AG04449 (cell line): ENCODE measurements at places on chromosomes 4 and X.

- DNase-seq, result no peak
Observed at GRCh38 chrX:129818123-129818522, 25.6 kb downstream of the ZDHHC9 start.

DNA sequence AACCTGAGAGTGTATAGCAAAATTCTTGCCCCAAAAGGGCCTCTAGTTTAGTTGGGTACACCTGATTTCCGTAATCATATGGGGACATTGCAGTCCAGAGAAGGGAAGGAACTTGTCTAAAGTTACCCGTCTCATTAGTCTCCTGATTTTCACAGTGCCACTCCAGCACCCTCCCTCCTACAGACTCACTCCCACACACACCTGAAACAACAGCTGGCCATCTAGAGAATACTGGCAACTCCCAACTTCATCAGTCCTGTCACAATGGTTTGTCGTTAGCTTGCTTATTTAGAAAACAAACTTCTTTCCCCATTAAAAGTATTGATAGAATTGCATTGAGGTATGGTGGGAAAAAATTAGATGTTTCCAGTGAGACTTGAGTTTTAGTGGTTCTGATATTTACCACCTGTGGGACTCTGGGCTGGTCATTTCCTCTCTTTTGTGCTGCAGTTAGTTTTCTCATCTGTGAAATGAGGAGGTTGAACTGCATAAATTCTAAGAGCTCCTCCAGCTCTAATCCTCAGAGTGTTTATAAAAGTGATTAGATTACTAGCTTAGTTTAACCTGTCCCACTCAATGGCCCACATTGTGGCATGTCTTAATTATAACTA lies 1.7 kb downstream of the IL13RA1 start:
- DNase-seq, result no peak

- DNase-seq, result no peak
Observed at GRCh38 chrX:15151267-15152186, 118.4 kb downstream of the ASB9 start.

GRCh38 chr4:30828264-30828926 lies 108.2 kb downstream of the PCDH7 start:
- DNase-seq, result peak; percentile 16

DNA sequence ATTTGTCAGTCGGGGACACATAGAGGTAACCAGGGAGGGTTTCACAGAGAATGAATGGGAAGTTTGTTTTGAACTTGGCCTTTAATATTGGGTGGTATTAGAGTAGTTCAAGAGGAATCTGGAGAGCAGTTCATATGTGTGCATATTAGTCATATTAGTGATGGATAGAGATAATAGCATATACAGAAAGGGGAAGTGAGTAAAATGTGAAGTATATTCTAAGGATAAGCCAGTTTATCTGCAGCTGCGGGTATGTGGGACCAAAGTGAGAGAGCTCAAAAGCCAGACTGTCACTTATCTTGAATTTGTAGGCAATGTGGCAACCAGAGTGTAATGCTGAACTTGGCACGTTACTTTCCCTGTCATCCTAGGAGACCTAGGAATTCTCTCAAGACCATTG lies 169.9 kb downstream of the AFF2 start:
- DNase-seq, result no peak

- no peak for DNase-seq
Observed at GRCh38 chr4:93605163-93605562, 223.4 kb upstream of the ATOH1 start.

GRCh38 chrX:11970578-11971359 lies 167.5 kb upstream of the FRMPD4 start:
- no peak for DNase-seq

- DNase-seq, result no peak
Observed at GRCh38 chrX:104913348-104913747, 307.1 kb downstream of the TEX13A start.

- no peak for DNase-seq
Observed at GRCh38 chrX:70013466-70014381, 36.0 kb downstream of the AWAT2 start.

DNA sequence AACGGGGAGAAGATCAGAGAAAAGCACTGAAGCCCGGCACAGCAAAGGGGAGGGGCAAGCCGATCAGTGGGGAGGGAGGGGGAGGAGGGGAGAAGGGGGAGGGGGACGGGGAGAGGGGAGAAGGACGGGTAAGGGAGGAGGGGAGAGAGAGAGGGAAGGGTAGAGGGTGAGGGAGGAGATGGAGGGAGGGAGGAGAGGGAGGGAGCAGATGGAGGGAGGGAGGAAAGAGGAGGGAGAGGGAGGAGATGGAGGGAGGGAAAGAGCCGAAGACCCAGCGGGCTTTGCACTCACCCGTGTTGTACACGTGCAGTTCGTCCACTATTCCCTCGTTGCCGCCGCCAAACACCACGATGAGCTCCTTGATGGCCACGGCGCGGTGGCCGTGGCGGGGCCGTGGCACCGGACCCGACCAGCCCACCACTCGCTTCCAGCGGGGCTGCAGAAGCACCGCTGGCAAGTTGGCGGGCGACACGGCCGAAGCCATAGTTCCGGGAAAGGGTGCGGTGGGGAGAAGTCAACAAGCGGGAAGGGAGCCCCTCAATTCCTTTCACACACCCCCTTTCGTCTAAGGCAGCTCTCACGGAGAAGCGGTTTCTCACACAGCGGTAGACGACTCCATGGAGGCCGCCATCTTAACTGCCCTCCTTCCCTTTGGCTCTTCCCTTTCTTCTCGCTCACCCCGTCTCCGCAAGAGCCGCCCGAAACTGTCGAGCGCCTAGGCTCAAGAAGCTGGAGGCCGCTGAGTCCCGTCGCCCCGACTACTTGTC lies 1.1 kb downstream of the HCFC1 start:
- DNase-seq, result peak; percentile 12

GRCh38 chr4:121951521-121952110 lies at the start of gene TRPC3:
Gene TRPC3 (minus strand): TSS chr4:121952060. CDS start chr4:121951680, 380 bp downstream.
- DNase-seq, result no peak

DNA sequence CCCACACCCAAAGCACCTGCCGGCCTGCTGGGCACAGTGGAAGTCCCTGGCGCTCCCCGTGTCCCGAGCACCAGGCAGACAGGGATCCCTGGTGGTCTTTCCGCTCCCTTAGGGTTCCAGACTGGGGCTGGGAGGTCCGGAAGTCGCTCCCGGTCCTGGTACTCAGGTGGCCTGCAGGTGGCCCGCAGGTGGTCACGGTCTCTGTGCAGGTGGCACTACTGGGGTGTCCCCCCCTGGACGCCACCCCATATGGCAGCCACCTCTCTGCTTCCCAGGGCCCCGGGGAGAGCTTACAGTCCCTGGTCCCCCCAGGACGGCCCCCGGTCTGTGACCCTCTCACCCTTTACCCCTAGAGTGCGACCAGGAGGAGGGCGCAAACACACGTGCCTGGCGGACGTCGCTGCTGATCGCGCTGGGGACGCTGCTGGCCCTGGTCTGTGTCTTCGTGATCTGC lies 13.6 kb downstream of the SLC25A6 start:
- no peak for DNase-seq

GRCh38 chrX:147803948-147804347 lies 107.8 kb upstream of the FMR1 start:
- DNase-seq, result no peak

GRCh38 chrX:153668423-153669173 lies 5.0 kb downstream of the PNCK start:
- DNase-seq, result no peak

- no peak for DNase-seq
Observed at GRCh38 chr4:54942721-54943120, 182.7 kb downstream of the KDR start.
